ENCODE measurements at places on chromosomes 6 and 20.

DNA sequence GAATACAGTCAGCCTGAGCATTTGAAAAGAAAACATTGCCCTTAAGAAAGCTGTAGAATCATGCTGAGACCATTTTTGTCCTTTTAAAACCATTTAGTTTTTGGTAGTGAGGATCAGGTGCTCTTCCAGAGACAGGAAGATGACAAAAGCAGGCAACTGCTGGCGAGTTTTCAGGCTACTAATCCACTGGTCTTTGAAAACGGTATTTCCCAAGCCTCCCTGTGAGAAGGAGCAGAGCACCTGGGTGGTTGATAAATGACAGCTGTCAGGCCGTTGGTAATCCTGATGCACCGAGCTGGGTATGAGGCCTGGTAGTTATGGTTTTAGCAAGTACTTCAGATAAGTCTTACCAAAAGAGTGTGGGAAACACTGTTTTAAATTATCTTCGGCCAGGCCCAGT is 10.1 kb upstream of the SEC63 start:
- no peak overlapping the region for H3K4me3 ChIP-seq
- H3K27ac ChIP-seq, result no peak overlapping the region
- H3K36me3 ChIP-seq, result no peaks in the 10 kb centered on the region
- peaks cover 4% of the 10 kb centered on the region for H3K4me1 ChIP-seq
- no peaks in the 10 kb centered on the region for H3K27me3 ChIP-seq

- peaks cover 3% of the 10 kb centered on the region for H3K4me1 ChIP-seq
- peaks cover 33% of the 10 kb centered on the region for H3K36me3 ChIP-seq
- peak overlapping the region; percentile 54 for H3K27ac ChIP-seq
Observed at GRCh38 chr6:157911278-157911677, 70.4 kb upstream of the SYNJ2 start.

- no peak for DNase-seq
- no peaks in the 10 kb centered on the region for H3K4me1 ChIP-seq
- no peak overlapping the region for H3K4me3 ChIP-seq
- no peaks in the 10 kb centered on the region for H3K36me3 ChIP-seq
- H3K27me3 ChIP-seq, result no peaks in the 10 kb centered on the region
Observed at GRCh38 chr6:127077886-127078285, 40.6 kb upstream of the RSPO3 start.

- no peak overlapping the region for H3K27ac ChIP-seq
- DNase-seq, result no peak
- H3K4me1 ChIP-seq, result peaks cover 11% of the 10 kb centered on the region
Observed at GRCh38 chr20:53445321-53445731, 148.3 kb downstream of the ZNF217 start.

- H3K4me1 ChIP-seq, result no peaks in the 10 kb centered on the region
- no peaks in the 10 kb centered on the region for H3K27me3 ChIP-seq
- DNase-seq, result no peak
- H3K4me3 ChIP-seq, result no peak overlapping the region
- peaks cover 4% of the 10 kb centered on the region for H3K36me3 ChIP-seq
Observed at GRCh38 chr20:11726026-11726425, 191.7 kb upstream of the BTBD3 start.

DNA sequence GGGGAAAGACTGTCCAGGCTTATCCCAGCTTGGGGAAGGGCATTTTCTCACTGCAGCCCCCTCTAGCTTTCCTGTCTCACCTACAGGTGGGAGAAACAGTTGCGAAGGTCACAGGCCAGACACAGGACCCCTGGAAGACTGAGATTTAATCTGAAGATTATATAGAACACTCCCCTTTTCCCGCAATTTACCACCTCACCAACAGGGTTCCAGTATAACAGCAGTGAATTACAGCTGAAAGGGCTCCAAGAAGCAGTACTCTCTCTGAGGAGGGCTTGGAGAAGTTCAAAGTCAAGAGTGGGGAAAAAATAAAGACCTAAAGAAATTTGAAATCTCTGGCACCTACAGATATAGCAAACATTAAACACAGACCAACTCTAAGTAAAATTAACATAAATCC is 111.9 kb downstream of the ANKRD60 start:
- H3K4me1 ChIP-seq, result peaks cover 2% of the 10 kb centered on the region
- no peak overlapping the region for H3K4me3 ChIP-seq
- H3K27ac ChIP-seq, result no peak overlapping the region

- H3K27ac ChIP-seq, result no peak overlapping the region
- no peaks in the 10 kb centered on the region for H3K4me1 ChIP-seq
- no peak overlapping the region for H3K4me3 ChIP-seq
- DNase-seq, result no peak
- H3K27me3 ChIP-seq, result no peaks in the 10 kb centered on the region
Observed at GRCh38 chr6:57248311-57248895, 26.3 kb upstream of the RAB23 start.

- no peaks in the 10 kb centered on the region for H3K27me3 ChIP-seq
- peaks cover 2% of the 10 kb centered on the region for H3K36me3 ChIP-seq
- DNase-seq, result no peak
- H3K27ac ChIP-seq, result no peak overlapping the region
- no peaks in the 10 kb centered on the region for H3K4me1 ChIP-seq
Observed at GRCh38 chr6:136166815-136167214, 83.3 kb downstream of the MTFR2 start.

- no peak for DNase-seq
- no peak overlapping the region for H3K4me3 ChIP-seq
- H3K36me3 ChIP-seq, result no peaks in the 10 kb centered on the region
- no peaks in the 10 kb centered on the region for H3K27me3 ChIP-seq
Observed at GRCh38 chr6:121533321-121533841, 97.9 kb downstream of the GJA1 start.

DNA sequence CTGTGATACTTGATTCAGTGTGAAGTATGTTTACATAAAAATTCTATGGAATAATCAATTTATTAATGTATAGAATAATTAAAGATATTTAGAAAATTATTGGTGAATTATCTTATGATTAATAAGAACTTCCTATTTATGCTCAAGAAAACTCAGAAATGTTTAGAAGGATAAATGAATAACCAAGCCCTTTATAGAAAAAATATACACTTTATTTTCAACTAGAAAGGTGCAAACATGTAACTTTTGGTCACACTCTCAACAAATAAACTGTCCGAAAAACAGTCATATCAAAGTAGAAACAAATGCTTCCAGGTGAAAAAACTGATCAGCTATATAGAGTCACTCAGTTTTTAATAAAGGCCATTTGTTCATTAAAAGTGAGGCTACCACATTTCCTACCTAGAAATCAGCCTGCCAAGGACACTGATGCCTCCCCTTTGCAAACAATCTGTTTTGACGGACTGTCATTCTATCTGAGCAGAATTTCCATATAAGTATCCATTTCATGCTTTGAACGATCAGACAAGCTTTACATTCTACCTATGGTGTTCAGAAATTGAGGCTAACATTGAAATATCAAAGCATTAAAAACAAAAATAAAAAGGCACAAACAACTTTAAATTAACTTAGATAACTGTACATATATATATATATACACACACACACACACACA is 3.0 kb downstream of the CCN2 start:
- no peaks in the 10 kb centered on the region for H3K27me3 ChIP-seq
- peaks cover 2% of the 10 kb centered on the region for H3K36me3 ChIP-seq
- H3K4me3 ChIP-seq, result peak overlapping the region; percentile 43
- H3K4me1 ChIP-seq, result peaks cover 47% of the 10 kb centered on the region
- DNase-seq, result no peak

GRCh38 chr6:136635615-136636014 is 85.4 kb upstream of the MAP7 start:
- H3K4me1 ChIP-seq, result no peaks in the 10 kb centered on the region
- H3K27me3 ChIP-seq, result no peaks in the 10 kb centered on the region
- no peaks in the 10 kb centered on the region for H3K36me3 ChIP-seq

GRCh38 chr6:29479560-29479959 is 8.2 kb downstream of the MAS1L start:
- no peaks in the 10 kb centered on the region for H3K36me3 ChIP-seq
- no peaks in the 10 kb centered on the region for H3K4me1 ChIP-seq
- H3K4me3 ChIP-seq, result no peak overlapping the region
- no peak overlapping the region for H3K27ac ChIP-seq

- H3K4me3 ChIP-seq, result no peak overlapping the region
- no peaks in the 10 kb centered on the region for H3K27me3 ChIP-seq
- H3K36me3 ChIP-seq, result peaks cover 9% of the 10 kb centered on the region
- no peak overlapping the region for H3K27ac ChIP-seq
Observed at GRCh38 chr20:3539311-3540107, 68.7 kb downstream of the ATRN start.

GRCh38 chr6:10589983-10590382 is 68.8 kb downstream of the GCNT2 start:
- peaks cover 20% of the 10 kb centered on the region for H3K4me1 ChIP-seq
- no peak overlapping the region for H3K4me3 ChIP-seq
- no peak for DNase-seq
- peaks cover 17% of the 10 kb centered on the region for H3K27me3 ChIP-seq
- H3K27ac ChIP-seq, result no peak overlapping the region
- no peaks in the 10 kb centered on the region for H3K36me3 ChIP-seq

- no peak overlapping the region for H3K27ac ChIP-seq
- peaks cover 23% of the 10 kb centered on the region for H3K4me1 ChIP-seq
- no peak for DNase-seq
- no peak overlapping the region for H3K4me3 ChIP-seq
Observed at GRCh38 chr20:34246126-34246626, 5.0 kb downstream of the ASIP start.

DNA sequence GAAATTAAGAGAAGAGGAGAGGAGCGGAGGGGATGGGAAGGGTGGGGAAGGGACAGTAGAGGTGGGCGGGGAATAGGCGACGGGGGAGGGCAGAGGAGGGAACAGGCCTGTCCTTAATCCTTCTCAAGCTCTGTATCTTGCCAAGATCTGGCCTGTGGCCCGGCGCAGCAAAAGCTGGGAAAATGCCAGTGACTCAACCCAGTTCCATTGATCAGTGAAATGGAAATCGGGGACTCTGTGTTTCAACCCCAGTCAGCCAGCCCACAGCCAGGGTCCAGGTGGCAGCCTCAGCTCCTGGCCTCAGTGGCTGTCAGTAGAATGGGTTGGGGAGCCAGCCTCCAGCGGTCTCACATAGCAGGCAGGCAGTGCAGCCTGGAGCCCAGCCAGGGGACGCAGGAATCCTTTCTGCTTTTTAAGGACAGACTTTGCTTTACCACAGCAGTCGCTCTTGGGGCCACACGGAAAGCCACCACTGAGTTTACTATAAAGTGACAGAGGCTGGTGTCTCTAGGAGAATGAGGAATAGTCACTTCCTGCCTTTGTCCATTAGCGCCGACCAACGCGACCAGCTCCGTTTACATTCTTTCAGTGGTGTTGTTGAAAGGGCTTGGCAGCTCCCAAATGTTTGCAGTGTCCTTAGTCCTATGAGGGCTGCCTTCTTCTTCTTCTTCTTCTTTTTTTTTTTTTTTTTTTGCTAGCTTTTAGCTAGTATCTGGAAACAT is 128.0 kb downstream of the RIN2 start:
- H3K27ac ChIP-seq, result no peak overlapping the region
- no peak overlapping the region for H3K4me3 ChIP-seq
- no peaks in the 10 kb centered on the region for H3K36me3 ChIP-seq
- no peaks in the 10 kb centered on the region for H3K27me3 ChIP-seq
- H3K4me1 ChIP-seq, result peaks cover 30% of the 10 kb centered on the region

GRCh38 chr20:33918662-33919061 is 75.0 kb upstream of the RALY start:
- no peaks in the 10 kb centered on the region for H3K36me3 ChIP-seq
- peaks cover 4% of the 10 kb centered on the region for H3K4me1 ChIP-seq

- no peaks in the 10 kb centered on the region for H3K4me1 ChIP-seq
- H3K36me3 ChIP-seq, result no peaks in the 10 kb centered on the region
- H3K27me3 ChIP-seq, result no peaks in the 10 kb centered on the region
- no peak for DNase-seq
- no peak overlapping the region for H3K4me3 ChIP-seq
Observed at GRCh38 chr6:147759093-147759492, 250.6 kb downstream of the SAMD5 start.

DNA sequence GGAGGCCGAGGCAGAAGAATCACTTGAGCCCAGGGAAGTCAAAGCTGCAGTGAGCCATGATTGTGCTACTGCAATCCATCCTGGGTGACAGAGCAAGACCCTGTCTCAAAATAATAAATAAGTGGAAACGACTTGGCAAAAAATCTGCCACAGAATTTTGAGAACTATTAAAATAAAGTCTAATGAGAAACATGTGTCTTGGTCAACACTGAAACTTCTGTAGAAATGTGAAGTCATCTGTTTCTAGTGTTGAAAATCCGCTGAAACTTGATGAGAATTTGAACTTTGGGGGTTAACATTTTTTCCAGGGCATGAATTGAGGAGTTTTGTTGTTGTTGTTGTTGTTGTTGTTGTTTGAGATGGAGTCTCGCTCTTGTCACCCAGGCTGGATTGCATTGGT is 29.0 kb upstream of the BCLAF1 start:
- no peak for DNase-seq
- H3K36me3 ChIP-seq, result no peaks in the 10 kb centered on the region
- H3K27ac ChIP-seq, result no peak overlapping the region
- peaks cover 2% of the 10 kb centered on the region for H3K4me1 ChIP-seq
- no peak overlapping the region for H3K4me3 ChIP-seq

DNA sequence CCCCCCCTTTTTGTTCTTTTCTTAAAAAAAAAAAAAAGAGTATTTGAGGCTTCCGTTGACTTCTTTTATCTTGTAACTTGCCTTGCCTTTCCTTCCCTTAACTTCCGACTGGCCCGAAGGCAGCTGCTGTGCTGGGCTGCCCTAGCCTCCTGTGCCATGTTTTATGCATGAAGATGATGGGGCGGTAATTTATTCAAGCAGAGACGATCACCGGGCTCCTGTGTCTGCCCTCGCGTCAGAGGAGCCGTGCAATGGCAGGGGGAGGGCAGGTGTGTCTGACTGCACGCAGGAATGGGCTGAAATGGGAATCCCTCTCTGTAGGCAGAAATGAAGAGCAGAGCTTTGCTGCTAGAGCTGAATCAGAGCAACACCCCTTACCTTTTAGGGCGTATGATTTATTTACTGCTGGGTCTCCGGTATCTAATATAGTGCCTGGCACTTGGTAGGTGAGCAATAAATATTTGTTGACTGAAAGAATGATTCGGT is 106.3 kb upstream of the RIPOR2 start:
- H3K4me3 ChIP-seq, result no peak overlapping the region
- H3K27me3 ChIP-seq, result no peaks in the 10 kb centered on the region
- H3K36me3 ChIP-seq, result no peaks in the 10 kb centered on the region
- H3K27ac ChIP-seq, result no peak overlapping the region

DNA sequence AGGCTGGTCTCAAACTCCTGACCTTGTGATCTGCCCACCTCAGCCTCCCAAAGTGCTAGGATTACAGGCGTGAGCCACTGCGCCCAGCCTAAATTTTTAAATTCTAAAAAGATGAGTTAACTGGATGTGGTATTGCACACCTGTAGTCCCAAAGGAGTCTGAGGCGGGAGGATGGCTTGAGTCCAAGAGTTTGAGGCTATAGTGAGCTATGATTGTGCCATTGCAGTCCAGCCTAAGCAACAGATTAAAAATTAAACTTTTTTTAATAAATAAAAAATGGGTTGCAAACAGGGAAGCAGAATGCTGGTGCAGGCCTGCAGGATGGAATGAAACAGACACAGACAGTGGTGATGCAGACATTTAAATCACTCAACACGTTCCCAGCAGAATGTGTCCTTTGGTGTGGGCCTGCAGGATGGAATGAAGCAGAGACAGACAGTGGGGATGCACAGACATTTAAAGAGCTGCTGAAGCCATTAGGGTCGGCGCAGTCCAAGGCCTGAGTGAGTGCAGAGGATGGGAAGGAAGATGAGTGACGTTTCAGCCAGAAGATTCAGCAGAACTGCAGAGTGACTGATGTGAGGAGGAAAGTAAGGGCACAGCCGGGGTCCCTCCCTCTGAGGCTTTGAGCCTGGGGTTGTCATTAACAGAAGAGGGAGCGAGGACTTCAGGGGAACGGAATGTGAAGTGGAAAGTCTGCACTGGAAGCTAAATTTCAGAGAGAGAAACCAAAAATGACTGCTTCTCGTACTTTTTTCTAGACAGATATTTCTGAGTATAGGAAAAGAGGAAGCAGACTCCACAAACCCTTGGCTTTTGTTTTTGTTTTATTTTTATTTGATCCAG is 117.5 kb downstream of the RIN2 start:
- H3K27ac ChIP-seq, result peak overlapping the region; percentile 91
- H3K27me3 ChIP-seq, result no peaks in the 10 kb centered on the region
- no peak for DNase-seq
- peaks cover 10% of the 10 kb centered on the region for H3K36me3 ChIP-seq
- H3K4me3 ChIP-seq, result no peak overlapping the region
